ENCODE measurements at places on chromosomes 4 and X.

- DNase-seq: no peak
Observed at GRCh38 chr4:55393461-55394320, 2.1 kb upstream of the TMEM165 start.

DNA sequence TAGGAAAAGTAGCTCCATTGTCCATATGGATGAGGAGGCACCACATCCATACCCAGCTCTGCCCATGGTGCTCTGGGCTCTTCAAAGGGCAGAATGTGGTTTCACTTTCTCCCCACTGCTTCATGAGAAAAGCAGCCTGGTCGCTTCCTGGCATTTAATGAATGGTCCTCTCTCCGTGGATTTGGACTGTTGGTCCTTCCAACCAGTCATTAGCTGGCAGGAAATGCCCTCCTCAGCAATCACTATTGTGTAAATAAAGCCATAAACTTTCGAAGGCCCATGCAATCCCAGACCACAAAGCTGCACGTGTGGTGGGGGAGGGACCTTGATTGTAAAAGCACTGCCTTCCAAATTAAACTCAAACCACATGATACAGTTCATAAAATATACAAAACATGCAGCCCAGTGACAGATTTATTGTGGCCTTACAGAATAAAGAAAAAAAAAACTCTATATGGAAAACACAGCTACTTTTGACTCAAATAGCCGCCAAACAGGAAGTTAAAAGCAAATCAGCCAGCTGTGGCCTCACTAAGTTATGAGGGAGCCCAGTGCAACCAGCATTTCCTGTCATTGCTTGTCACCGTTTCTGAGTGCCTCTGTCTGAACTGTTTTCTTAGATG, 8.1 kb downstream of the MBNL3 start:
- peak; percentile 65 for DNase-seq

DNA sequence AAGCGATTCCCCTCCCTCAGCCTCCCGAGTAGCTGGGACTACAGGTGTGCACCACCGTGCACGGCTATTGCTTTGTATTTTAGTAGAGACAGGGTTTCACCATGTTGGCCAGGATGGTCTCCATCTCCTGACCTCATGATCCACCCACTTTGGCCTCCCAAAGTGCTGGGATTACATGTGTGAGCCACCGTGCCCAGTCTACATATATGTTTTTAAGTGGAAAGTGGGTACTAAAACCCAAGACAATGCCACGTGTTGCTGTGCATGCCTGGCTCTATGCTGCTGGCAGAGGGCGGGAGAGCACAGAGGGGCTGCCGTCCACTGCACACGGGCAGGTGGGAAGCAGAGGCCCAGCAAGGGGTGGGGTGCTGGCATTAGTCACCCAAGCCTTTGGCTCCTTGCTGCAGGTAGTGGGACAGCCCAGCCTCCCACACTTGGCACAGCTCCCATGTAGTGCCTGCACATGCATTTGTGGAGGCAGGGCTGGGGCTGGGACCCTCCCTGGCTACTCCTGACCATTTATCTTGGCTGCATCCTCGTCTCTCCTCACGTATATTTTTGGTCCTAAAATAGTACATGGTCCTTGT, 3.5 kb downstream of the EMD start:
- no peak for DNase-seq

DNA sequence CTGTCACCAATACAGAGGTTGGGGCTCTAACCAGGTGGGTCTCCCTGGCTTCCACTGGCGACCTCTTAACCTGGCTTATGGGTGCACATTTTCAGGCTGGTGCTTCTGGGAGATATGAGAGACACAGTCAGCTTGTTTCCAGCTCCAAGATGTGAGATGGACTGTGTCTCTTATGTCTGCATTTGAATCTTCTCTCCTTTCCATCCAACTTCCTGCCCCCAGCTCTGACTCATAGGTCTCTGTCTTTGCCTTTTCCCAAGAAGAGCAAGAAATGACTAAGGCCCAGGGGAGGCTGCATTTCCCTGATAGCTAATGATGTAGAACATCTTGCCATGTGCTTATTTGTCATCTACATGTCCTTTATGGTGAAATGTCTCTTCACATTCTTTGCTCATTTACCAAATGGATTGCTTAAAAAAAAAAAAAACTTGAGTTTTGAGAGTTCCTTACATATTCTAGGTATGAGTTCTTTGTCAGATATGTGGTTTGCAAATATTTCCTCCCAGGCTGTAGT, 3.2 kb upstream of the UXT start:
- no peak for DNase-seq

DNA sequence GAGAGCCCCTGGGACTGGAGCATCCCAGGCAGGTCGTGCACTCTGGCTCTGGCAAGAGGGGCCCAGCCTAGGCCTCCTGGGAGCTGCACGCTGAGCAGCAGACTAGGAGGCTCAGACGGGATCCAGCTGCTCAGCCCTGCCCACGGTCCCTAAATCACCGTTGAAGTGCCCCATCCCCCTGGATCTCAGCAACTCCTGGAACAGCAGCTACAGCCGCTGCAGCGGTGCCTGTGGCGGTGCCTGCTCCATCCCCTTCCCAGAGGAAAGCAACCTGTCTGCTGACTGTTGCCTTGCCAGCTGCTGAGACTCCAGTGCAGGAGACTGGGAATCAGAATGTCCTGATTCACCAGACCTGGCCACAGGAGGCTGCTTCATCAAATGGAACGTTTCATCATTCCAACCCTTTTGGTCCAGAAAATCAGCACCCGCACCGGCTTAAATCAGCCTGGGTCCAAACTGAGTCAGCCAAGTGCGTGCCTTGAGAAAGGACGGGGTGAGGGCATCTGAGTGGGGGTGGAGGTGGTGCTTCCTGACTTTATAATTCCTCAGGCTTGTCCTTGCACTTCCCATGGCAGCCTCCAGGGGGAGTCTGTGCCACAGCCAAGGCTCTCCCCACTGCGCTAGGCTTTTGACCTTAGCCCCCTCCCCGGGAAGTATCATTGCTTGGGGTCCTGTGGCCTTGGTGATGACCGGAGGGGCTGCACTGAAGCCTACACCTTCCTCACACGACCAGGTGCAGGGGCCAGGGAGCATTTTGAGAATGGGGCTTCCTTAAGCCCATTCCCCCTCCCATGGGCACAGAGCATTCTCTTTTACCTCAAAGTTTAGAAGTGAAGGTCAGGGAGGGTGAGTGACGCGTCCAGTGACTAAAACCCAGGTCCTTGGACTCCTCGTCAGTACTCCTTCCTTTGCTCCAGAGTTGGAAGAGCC, 6.5 kb downstream of the ZNF185 start:
- peak; percentile 37 for DNase-seq

DNA sequence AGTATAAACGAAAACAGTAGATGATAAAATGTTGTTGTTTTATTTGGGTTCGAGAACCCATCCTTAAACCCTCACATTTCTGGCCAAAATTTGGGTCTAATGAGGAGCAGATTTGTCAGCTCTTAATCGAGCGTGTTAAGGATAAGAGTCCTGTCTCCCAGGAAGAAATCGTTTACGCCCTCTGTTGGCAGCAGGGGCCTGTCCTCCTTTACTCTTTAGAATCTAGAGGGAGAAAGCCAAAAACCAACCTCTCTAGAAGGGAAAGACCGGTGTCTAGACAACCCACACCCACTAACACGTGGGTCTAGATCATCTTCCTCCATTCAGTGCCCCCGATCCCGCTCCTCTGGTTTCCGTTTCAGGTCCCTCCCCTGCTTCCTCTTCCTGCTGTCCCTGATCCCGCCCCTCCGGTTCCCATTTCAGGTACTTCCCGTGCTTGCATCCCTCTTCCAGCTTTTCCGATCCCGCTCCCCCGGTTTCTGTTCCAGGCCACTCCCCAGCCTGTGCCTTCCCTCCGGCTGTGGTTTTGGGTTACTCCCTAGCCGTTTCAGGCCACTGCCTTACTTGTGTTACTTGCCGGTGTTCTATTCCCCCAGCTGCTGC, 339.1 kb downstream of the PAPSS1 start:
- no peak for DNase-seq

- no peak for DNase-seq
Observed at GRCh38 chr4:128906581-128906980, 97.1 kb downstream of the JADE1 start.

DNA sequence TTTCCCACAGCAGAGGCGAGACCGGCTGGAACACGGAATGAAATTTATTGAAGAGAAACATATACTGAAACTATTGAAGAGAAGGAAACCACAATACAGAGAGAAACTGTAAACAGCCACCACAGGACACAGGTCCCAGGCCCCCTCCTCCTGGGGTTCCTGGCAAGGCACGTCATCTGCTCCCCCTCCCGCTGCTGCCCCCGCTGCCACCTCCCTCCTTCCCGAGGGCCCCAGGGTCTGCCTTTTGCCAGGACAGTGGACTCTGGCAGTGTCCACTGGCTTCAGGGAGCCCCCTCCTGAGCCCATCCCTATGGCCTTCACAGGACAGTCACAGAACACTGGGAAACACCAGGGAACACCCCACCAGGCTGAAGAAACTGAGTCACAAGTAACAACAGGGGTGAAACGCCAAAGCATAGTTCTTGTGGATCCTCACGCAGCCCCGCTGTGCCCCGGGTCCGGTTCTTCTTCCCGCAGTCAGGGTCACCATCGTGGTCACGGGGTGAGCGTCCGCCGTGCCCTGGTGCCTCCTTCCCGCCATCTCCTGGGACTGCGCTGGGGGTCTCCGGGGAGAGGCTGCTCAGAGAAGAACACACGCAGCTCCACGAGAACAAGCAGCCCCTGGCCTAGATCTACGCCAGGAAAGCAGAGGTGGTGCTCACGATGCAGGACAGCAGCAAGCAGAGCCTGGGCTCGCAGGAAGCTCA, 5.4 kb downstream of the PNMA6E start:
- DNase-seq: no peak

DNA sequence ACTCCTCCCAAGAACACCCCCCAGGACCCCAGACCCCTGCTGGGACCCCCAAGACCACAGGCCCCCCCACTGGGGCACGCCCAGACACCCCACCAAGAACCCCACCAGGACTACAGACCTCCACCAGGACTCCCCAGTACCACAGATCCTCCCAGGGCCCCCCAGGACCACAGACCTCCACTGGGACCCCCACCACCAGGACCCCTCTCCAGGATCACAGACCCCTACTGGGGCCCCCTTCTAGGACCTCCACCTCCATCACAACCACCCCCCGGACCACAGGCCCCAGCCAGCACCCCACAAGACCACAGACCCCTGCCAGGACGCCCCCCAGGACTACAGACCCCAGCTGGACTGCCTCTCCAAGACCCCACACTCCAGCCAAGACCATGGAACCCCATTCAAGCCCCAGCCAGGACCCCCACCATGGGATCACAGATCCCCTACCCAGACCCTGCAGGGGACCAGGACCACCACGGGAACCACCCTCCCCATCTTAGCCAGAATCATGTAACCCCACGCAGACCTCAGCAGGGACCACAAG, 855 bp upstream of the DHRSX start:
- no peak for DNase-seq

GRCh38 chr4:140078366-140078765, 75.6 kb downstream of the MAML3 start:
- DNase-seq: no peak

GRCh38 chr4:185016101-185016940, 2.0 kb upstream of the HELT start:
- DNase-seq: no peak

GRCh38 chr4:75696581-75696980, 23.4 kb upstream of the G3BP2 start:
- DNase-seq: no peak

GRCh38 chr4:94570558-94570957, 118.8 kb downstream of the PDLIM5 start:
- DNase-seq: no peak

GRCh38 chrX:12956704-12957534, 18.0 kb upstream of the TMSB4X start:
- peak; percentile 78 for DNase-seq

DNA sequence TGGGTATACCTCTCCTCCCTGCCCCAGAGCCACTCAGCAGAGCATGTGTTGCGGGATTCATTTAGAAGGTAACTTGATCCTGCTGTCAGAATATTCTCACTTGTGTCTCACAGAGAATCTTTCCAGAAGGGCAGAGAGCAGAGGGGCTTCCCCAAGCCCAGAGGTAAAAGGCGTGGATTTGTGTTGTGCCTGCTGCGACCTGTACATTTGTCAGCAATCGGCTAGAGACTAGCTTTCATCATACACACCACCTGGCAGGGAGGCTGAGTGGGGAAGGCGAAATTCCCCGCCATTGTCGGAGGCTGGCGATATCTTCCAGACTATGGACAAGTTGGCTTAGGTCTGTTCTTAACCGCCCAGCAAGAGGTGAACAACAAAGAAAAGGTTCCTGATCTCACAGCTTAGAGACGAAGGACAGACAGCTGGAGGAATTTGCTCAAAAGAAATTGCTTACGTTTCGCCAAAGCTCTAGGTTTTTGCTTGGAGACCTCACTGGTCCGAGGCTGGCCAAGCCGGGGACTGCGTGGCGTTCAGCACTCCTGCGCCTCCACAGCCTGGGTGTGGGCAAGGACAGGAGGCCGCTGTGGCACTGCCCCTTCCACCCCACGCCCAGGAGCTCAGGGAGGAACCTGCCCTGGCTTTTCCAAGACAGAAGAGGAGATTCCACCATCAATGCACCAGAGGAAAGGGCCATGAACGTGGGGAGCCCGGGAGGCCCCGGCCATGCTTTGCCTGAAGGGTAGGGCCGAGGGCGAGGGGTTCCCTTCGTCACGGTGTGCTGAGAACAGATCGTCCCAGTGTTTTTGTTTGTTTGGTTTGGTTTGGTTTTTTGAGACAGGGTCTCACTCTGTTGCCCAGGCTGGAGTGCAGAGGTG, 69.4 kb downstream of the DCTD start:
- DNase-seq: no peak

GRCh38 chrX:118839334-118839958, 15.8 kb downstream of the ZCCHC12 start:
- DNase-seq: peak; percentile 60

- DNase-seq: no peak
Observed at GRCh38 chr4:2848449-2848848, 4.8 kb downstream of the ADD1 start.

DNA sequence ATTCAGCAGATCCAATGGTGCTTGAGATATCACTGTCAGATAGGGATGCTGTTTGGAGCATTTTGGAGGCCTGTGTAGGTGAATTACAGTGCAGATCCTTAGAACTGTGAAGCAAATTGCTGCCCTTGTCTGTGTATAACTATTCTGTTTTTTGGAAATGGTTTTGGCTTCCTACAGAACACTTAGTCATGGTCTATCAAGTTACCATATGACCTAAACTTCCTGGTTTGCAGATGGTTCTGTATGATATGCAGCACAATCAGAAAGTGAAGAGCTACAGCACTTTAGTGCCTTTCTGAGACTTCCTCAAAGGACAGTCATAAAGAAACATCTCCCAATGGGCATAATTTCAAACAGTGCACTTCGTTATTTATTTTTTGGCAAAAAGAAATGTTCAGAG, 688.6 kb downstream of the SH3BGRL start:
- DNase-seq: no peak

GRCh38 chrX:100654261-100654660, 10.3 kb downstream of the SRPX2 start:
- no peak for DNase-seq

DNA sequence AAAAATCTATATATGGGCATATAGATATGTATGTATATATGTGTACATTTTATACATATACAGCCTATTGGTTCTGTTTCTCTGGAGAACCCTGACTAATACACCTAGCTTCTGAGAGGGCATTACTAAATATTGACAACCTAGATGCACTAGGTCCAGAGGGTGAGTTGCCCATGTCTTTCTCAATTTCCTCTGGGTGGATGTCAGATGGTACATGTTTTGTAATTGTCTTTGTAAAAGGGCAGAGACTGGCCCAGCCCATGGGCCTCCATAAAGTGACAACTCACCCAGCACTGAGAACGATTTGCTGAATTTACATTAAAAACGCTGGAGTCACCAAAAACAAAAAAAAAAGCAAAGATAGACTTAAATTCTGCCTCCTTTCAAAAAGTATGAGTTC, 198.5 kb upstream of the FAM241A start:
- DNase-seq: no peak

GRCh38 chrX:100871594-100872560, 2.3 kb downstream of the NOX1 start:
- no peak for DNase-seq

GRCh38 chr4:171342646-171343045, 470.6 kb upstream of the GALNTL6 start:
- no peak for DNase-seq

Data from activated CD8-positive, alpha-beta T cell treated with anti-CD3 and anti-CD28 coated beads, Interleukin-2, amount 10 ng/mL, durations not matched to agents 7 days and 5 days (primary cell).